ENCODE measurements at places on chromosomes 6 and 20.
A peak's percentile ranks its signal among the peaks of the same experiment; 100 is the strongest.

DNA sequence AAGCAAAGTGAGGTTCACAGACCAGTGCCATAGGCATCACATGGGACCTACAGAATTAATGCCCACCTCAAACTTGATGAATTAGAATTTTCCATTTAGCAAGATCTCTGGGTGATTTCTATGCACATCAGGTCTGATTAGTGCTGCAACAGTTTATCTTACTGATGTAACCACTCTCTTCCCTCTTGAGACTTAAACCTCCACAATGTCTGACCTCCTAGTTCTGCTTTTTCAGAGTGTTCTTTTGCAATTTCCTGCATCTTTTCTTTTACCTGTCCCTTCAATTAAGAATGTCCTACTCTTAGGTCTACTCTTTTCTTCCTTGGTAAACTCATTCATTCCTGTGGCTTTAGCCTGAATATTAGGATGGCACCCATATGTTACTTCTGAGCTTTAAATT is 615.3 kb downstream of the TFAP2A start:
- no peak for DNase-seq

DNA sequence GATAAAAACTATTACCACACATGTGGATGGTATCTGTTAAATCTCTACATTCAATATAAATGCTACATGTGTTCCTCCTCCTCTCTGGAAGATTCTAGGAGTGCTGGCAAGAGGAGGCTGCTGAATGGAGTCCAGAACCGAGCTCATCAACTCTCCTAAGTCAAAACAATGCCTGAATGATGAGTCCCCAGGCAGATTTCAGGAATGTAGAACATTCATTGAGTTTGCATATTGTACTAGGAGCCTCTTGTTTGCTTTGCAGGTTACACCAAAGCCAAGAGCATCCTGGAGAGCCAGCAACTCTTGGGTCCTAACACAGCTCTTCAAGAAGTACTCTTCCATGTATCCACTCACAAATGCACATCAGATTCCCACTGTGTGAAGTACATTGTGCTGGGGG is 117.6 kb upstream of the UST start:
- no peak for DNase-seq

DNA sequence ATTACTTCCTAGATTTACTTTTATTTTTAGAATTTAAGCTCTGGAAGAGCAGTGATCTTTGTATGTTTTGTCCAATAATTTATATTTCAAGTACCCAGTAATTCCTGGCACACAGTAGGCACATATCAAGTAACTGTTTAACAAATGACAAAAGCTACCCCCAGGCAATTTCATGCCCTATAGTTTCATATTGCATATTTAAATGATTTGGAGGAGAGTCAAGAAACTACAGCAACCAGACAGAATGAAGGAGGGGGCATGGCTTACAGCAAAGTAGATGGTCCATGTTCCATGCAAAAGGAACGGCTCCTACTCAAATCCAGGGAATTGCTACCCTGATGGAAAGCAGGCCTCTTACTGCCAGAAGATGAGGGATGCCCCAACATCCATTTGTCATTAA is 113.5 kb downstream of the ARHGAP18 start:
- DNase-seq: no peak

DNA sequence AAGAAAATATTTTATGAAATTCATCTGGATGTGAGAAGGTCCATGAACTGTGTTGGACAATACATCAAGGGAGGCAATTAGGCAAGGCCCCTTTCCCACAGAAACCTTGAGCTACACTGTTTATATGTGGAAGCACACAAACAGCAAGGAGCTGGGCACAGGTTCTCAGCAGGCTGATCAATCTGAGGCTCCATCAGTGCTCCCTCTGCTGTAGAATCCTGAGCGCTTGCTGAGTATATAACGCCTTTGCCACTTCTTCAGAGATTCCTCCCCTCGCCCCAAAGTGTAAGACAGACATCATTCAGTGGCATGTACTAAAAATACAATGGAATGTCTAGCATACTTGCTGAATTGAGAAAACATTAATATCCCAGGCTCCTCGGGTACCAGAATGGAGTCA is 146.9 kb downstream of the PRKN start:
- DNase-seq: no peak

GRCh38 chr6:166275714-166276166 is 32.5 kb downstream of the PRR18 start:
- peak; percentile 82 for DNase-seq

- DNase-seq: no peak
These were observed 137.5 kb downstream of the ZFP64 start for GRCh38 chr20:52054123-52054522.

DNA sequence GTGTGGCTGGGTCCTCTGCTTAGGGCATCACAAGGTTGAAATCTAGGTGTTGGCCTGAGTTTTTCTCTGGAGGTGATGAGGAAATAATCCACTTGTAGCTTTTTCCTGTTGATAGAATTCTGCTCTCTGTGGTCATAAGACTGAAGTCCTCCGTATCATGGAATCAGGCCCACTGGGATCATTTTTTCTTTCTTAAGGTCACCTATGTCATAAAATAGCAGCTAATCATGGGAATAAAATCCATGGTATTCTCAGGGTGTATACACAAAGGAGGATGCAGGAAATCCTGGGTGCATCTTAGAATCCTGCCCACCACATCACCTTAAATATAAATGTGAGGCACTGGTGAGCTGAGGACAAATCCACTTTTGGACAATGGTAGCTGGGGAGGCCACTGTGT is 72.7 kb downstream of the PRDM1 start:
- no peak for DNase-seq

DNA sequence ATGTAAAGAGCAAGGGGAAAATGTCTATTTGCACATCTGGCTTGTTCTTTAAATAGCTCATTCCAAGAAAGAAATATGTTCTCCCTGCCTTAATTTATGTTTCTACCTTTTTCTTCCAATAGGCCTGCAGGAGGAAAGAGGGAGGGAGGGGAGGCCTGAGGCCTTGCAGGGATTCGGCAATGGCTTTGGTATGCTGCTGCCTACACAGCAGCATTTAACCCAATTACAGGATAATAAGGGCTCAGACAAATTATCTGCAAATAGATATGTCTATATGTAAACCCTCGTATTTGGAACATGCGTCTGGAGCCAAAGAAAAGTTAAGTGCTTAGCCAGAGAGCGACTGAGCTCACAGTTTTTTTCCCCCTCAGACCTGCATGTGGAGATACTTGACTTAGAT is 277.2 kb downstream of the CDC5L start:
- DNase-seq: peak; percentile 86

DNA sequence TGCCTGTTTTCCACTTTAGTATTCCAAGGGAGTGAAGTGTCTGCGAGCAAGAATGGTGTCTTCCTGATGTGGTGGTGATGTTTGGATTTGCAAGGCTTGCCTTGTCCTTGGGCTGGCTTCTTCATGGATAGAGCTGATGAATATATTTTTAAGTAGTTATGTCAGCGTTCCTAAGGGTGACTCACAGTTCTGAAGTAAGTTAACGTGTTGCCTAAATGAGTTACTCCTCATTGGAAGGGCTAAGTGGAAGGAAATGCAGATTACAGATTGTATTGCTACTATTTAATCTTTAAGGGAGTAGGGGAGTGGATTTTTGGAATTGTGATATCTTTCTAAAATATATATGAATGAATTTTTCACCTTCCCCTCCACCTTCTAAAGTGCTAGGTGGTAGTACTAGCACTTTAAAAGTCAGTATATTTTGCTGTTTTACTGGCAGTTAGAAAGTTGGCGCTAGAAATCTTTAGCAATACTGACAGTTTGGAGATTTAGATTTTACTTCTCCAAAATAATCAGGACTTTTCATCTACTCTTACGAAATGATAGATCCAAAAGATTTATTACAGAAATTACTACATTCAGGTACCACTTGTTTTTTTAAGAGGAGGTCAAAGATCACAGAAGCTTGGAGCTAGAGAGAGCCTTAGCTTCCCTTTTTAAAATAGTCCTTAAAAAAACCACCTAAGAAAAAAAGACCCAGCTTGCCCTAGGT is 197.4 kb downstream of the JARID2 start:
- DNase-seq: peak; percentile 16

GRCh38 chr6:12483712-12484111 is 193.6 kb downstream of the EDN1 start:
- DNase-seq: peak; percentile 59

DNA sequence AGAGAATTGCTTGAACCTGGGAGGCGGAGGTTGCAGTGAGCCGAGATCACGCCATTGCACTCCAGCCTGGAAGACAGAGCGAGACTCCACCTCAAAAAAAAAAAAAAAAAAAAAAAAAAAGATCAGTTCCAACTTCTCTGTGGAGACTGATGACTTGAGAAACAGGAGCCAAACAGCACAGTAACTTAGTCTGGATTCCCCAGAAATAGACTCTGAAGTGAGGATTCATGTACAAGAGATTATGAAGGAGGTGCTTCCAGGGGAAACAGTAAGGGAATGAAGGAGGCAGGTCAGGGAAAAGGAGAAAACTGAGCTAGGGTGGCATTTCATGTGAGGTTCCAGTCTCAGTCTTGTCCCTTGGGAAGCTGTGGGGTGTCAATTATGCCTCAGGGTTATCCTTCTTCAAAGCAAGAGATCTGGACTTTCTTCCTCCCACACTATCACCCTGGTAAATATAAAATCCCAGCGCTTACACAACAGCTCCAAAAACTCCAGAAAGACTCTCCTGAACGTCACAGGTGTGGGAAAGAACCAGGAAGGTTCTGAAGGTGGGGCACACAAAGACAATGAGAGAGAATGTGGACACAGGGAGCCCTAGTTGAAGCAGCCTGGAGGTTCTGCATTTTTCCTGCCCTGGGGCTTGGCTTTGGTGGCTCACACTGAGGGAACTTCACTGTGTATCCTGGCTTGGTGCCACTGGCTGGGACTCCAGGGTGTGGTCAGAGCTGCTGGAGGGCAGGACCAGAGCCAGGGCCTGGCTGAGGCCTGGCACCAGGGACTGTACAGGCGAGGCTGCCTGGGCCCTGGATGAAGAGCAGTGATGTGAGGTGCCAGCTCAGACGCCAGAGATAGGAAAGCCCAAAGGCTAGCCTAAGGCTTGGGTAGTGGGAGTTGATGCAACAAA is 46.8 kb downstream of the PCNA start:
- peak; percentile 56 for DNase-seq

GRCh38 chr6:52994031-52994838 is 849 bp downstream of the GSTA4 start:
- peak; percentile 64 for DNase-seq

- peak; percentile 73 for DNase-seq
These were observed 42.3 kb downstream of the HIVEP2 start for GRCh38 chr6:142902636-142903053.

- DNase-seq: no peak
These were observed 50.8 kb upstream of the SGK1 start for GRCh38 chr6:134368670-134369069.

DNA sequence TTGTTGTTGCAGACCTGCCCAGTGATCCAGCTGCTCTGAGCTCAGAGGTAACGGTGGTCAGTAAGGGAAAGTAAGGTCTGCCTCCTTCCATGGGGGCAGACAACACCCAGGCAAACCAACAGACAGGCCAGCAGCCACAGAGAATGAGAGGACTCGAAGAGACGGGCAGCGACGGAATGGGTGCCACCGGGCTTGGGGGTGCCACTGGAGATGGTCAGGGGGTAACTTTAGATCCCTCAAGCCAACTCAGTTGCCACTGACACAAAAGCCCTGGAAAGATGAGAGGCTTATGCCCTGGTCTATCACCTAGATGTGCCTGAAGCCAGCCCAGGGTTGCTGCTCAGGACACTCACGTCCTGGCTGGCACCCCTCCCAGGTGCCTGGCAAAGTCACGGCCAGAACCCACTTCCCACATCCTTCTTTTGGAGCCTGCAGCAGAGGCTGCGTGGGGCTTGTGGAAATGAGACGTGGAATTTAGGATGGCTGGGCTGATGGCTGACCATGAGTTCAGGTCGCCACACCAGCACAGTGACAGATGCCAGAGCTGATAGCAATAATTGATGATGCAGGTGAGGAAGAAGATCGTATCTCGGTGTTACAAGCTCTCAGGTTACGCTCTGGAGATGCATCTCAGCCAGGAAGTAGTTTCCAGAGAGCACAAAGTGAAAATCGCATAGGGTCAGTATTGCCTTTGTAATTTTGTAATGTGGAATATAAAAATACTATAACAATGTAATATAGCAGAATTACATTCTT is 209.1 kb downstream of the SYNDIG1 start:
- DNase-seq: peak; percentile 52

- no peak for DNase-seq
These were observed 10.7 kb downstream of the HMGN3 start for GRCh38 chr6:79223611-79224404.
